ENCODE measurements at places on chromosomes 13 and 19. TPM values are rescaled to one million over a fixed set of nuclear protein-coding genes. Genes with fewer than 3 reads are reported as not detected.

Gene SLC7A1
- 14.1 TPM for total RNA-seq

Gene ABHD13
- 4.4 TPM for total RNA-seq

Gene OR7C1
- not detected for total RNA-seq

Gene TMEM86B
- 0.98 TPM for total RNA-seq

Gene RAVER1
- total RNA-seq, result 10.9 TPM

Gene ZNF780B
- total RNA-seq, result 12.3 TPM

Gene KLK2
- total RNA-seq, result not detected
